ENCODE measurements at places on chromosomes 12 and 14.
A peak's percentile ranks its signal among the peaks of the same experiment; 100 is the strongest.

DNA sequence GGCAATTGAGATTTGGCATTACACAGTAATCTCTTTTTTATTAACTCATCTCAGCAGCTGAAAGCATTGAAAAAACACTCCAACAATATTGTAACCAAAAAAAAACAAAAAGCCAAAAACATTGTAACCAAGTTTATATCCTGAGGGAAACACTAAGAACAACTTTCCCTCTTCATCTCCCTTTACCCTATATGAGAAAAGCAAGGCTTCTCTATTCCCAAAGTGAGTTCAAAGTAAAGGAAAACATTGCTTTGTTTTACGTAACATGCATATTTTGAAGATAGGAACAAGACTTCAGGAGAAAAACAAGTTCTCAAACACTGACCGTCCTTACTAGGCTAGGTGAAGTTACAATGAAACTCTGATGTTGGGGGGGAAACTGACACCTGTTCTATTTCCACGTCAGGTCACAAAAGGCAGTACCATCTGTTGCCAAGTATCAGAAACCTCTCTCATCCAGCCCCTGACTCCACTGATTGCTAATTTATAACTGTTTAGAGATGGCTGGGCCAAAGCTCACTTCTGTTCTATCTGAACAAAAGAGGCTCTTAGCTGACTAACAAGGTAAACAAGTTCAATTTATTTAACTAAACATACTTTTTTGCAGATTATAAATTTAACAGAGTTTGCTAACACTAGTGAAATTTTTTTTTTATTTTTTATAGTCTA is 67.9 kb upstream of the PLXNC1 start:
- H3K27me3 ChIP-seq = no peaks in the 10 kb centered on the region
- H3K4me3 ChIP-seq = no peak overlapping the region
- DNase-seq = no peak
- H3K27ac ChIP-seq = no peak overlapping the region
- no peaks in the 10 kb centered on the region for H3K36me3 ChIP-seq

- H3K36me3 ChIP-seq = no peaks in the 10 kb centered on the region
- no peaks in the 10 kb centered on the region for H3K4me1 ChIP-seq
- no peak for DNase-seq
- H3K4me3 ChIP-seq = no peak overlapping the region
These were observed 11.0 kb downstream of the OTX2 start for GRCh38 chr14:56799343-56799645.

DNA sequence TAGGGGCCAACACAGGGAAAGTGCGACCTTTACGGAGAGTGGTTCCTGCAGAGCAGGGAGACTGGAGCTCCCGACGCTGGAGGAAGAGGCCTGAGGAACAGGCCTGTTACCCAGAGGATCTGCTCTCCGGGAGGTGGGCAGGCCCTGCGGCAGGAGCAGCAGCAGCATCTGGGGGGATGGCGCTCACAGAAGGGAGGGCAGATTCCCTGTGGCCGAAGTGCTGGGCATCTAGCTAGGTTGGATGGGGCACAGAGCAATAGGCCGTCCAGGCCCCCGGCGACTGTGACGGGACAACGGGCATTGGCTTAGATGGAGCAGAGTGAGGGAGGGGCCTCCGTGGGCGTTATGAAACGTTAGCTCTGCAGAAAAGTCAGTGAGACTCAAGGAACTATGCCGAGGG is 135.6 kb downstream of the PIWIL1 start:
- no peaks in the 10 kb centered on the region for H3K4me1 ChIP-seq
- H3K27me3 ChIP-seq = peaks cover 4% of the 10 kb centered on the region
- H3K27ac ChIP-seq = no peak overlapping the region
- no peak for DNase-seq
- H3K36me3 ChIP-seq = no peaks in the 10 kb centered on the region
- no peak overlapping the region for H3K4me3 ChIP-seq

- no peaks in the 10 kb centered on the region for H3K36me3 ChIP-seq
- H3K27ac ChIP-seq = peak overlapping the region; percentile 79
- no peak overlapping the region for H3K4me3 ChIP-seq
- H3K27me3 ChIP-seq = no peaks in the 10 kb centered on the region
- DNase-seq = no peak
These were observed 487 bp upstream of the NRDE2 start for GRCh38 chr14:90332271-90332584.

DNA sequence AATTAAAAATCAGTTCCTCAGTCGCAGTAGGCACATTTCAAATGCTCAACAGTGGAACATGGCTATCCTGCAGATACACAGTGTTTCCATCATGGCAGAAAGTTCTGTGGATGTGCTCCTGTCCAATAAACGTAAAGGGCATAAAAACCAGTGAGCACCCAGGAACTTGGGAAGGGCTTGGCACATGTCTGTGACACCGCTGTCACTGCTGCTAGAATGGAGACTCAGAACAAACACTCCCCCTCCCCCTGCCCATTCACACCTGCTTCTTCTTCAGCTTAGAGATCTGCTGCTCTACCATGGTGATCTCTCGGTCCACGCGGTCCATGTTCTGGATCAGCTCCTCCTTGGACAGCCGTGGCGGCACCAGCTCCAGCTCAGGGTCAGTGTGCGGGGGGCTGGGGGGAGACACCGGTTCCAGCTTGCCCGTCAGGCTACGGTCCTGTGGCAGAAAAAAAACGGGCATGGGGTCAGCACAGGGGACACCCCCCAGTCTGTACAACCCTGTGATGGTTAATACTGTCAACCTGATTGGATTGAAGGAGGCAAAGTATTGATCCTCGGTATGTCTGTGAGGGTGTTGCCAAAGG is 94.6 kb downstream of the NCOR2 start:
- H3K4me1 ChIP-seq = no peaks in the 10 kb centered on the region
- no peak overlapping the region for H3K4me3 ChIP-seq
- H3K27ac ChIP-seq = no peak overlapping the region
- H3K27me3 ChIP-seq = no peaks in the 10 kb centered on the region
- H3K36me3 ChIP-seq = peaks cover 11% of the 10 kb centered on the region

GRCh38 chr14:105907276-105907675 is 380.9 kb downstream of the TMEM121 start:
- no peaks in the 10 kb centered on the region for H3K4me1 ChIP-seq
- H3K36me3 ChIP-seq = no peaks in the 10 kb centered on the region
- no peaks in the 10 kb centered on the region for H3K27me3 ChIP-seq
- no peak for DNase-seq
- no peak overlapping the region for H3K4me3 ChIP-seq

DNA sequence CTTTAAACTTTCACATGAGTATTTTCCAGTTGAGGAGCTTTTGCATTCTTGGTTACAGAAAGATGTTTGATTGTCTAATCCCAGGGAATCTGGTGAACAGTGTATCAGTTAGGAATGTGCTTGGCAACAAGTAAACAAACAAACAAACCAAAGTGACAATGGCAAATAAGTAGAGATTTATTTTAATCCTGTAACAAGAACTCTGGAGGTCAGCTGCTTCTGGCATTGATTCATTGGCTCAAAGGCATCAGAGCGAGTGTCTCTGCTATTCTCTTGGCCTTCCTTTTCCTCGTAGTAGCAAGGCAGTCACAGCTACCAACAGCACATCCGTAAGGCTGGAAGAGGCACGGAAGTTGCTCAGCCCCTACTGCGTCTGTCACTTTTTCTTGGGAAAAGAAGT is 37.2 kb downstream of the CRADD start:
- H3K27me3 ChIP-seq = no peaks in the 10 kb centered on the region
- no peaks in the 10 kb centered on the region for H3K36me3 ChIP-seq
- H3K4me3 ChIP-seq = no peak overlapping the region
- no peak for DNase-seq
- peaks cover 13% of the 10 kb centered on the region for H3K4me1 ChIP-seq

GRCh38 chr12:48671231-48671856 is 10.7 kb downstream of the KANSL2 start:
- H3K4me3 ChIP-seq = no peak overlapping the region
- H3K27ac ChIP-seq = no peak overlapping the region
- H3K36me3 ChIP-seq = peaks cover 39% of the 10 kb centered on the region
- H3K4me1 ChIP-seq = no peaks in the 10 kb centered on the region
